H54 (cell line): ENCODE measurements at places on chromosomes 3 and 15.

DNA sequence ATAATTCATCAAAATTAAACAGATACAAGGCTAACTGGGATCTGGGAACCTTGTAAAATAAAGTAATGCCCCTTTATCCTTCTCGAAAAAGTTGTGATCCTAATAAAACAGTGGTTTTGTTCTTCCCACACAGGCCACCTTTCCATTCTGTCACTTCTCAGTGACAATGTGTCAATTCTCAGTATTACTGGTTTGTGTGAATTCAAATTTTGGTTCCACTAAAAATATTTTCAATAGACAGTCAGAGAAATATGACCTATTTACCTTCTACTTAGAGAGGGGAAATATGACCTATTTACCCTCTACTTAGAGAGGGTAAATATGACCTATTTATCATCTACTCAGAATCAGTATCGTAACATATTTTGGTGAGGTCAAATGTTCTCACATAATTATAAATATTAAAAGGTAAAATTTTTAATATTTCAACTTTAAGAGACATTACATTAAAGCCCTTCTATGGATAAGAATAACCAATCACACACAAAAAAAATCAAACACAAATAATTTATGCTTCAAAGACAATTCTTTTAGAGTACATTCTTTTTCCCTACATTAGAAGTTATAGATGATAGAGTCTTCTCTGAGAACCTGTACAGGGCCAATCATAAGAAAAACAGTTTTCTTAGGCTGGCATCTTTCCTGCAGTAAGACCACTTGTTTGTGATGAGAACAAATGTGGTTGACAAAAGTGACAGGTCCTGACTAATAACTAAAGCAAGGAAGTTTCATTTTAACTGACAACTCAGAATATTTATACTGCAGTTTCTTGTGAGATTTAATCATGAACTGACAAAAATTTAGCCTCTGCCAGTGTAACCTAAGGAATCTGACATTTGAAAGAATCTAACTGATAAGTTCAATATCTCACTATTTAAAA, 323.3 kb downstream of the DIPK2A start:
- DNase-seq, result no peak

DNA sequence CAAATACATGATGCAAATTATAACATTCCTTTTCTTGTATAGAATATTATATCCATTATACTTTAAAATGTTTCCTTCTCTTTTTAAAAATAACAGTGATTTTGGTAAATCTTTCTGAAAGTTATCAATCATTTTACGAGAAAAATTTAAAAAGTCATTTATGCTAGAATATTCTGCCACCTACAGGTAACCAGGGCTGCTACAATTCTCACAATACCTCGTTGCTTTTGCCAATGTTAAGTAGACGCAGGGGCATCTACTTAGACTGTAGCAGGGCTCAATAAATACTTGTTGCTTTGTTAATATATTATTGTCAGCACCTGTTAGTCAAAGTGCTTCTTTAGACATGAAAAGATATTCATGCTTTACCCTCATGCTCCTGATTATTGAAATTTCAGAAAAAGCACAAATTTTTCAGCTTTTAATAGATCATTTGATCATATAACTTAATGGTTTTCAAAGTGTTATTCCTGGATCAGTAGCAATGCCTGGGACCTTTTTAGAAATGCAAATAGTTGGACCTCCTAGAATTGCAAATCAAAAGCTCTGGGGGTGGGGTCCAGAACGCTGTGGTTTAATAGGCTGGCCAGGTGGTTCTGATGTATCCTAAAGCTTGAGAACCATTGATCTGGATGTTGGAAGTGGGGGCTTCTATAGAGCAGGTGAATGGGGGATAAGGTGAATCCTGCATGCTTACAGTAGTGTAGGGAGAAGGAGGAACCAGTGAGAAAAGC, 223.6 kb upstream of the PDZRN3 start:
- peak; percentile 3 for DNase-seq

GRCh38 chr15:80601256-80601655, 93.9 kb upstream of the ABHD17C start:
- no peak for DNase-seq

GRCh38 chr3:47283591-47284364, 1.0 kb downstream of the KLHL18 start:
- DNase-seq, result no peak

- DNase-seq, result no peak
Observed at GRCh38 chr3:32557640-32558352, 12.9 kb downstream of the DYNC1LI1 start.

- no peak for DNase-seq
Observed at GRCh38 chr3:36738702-36739101, 25.7 kb downstream of the DCLK3 start.

DNA sequence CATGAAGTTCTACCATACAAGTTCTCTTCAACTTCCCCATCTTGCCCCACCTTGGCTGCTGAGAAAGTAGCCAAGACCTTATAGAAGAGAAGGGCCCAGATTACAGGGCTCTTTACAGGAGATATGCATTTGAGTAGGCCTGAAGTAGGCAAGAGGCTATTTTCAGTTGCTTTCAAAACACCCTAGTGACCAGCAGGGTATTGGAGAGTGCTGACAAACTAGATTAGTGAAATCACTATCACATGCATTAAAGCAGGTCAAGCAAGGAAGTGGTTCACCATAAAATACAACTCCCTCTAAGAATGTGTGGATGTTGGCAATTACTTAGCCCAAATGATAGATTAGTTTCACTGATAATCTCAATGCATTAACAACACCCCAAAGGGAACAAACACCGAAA, 2.7 kb upstream of the LZTFL1 start:
- DNase-seq, result no peak

DNA sequence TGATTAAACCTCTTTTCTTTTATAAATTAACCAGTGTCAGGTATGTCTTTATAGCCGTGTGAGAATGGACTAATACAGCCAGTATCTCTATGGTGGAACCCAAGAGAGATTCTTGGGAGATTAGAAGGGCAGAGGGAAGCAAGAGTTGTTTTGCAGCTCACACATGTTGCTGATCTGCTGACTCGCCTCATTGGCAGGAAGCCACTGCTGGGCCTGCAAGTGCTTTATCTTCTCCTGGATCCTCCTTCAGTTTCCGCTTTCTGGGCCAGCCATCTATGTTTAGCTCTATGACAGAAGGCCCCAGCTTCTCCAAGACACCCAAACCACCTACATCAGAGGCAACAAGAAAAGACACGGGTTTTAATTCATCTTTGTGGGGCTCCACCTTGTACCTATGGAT, 23.4 kb upstream of the GALNT15 start:
- no peak for DNase-seq

- no peak for DNase-seq
Observed at GRCh38 chr3:107103786-107104185, 273.5 kb upstream of the CCDC54 start.

- DNase-seq, result no peak
Observed at GRCh38 chr3:139808201-139808600, 126.8 kb upstream of the CLSTN2 start.

DNA sequence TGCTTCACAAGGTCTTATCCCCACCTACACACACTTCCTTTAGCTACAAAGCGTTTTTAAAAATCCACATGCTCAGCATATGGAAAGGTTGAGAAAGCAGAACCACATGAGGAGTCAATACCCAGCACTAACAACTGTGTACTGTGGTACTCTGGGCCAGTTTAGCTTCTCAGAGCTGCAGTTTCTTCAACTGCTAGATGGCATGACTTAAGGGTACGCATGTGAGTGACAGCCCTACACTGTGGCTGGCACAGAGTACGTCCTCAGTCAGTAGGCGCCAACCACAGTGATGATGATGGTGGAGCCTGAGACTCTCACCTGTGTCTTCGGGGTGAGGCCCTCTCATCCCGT, 17.4 kb downstream of the CCDC12 start:
- no peak for DNase-seq

GRCh38 chr15:86445579-86446252, 366.0 kb downstream of the AGBL1 start:
- DNase-seq, result no peak

DNA sequence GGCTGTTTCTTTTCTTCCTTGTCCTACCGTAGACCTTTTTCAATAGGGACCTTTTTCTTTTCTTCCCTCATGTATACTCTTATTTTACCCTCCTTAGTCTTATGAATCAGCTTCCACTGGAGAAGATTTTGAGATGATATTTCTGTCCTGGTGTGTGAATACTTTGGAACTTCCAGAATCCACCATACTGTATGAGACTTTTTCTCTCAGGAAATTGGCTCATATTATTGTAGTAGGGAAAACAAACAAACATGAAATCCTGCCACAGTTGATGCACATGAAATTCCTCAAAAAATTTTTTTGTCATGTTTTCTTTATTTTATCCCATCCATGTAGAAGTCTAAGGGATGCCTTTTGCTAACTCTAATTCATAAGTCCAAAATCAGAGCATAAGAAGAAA, 289.3 kb upstream of the PLSCR5 start:
- no peak for DNase-seq

GRCh38 chr3:155441506-155441905, 148.0 kb upstream of the STRIT1 start:
- DNase-seq, result no peak

DNA sequence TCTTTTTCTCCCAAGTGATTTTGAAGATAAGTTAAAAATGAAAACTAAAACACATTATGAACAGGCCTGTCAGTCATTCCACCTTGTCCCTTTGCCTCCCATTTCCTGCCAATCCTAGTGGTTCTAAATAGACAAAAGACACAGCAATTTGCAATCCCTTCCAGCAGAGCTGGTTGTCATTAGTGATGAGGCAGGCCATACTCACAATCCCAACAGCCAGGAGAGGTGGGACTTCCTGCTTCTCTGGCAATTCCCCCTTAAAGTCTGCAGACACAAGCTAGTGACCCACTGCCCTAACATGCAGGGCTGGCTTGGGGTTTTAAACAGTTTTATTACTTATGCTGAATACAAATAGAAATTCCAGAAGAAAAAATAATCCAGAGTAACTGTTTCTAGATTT, 38.4 kb upstream of the RBP1 start:
- DNase-seq, result no peak

DNA sequence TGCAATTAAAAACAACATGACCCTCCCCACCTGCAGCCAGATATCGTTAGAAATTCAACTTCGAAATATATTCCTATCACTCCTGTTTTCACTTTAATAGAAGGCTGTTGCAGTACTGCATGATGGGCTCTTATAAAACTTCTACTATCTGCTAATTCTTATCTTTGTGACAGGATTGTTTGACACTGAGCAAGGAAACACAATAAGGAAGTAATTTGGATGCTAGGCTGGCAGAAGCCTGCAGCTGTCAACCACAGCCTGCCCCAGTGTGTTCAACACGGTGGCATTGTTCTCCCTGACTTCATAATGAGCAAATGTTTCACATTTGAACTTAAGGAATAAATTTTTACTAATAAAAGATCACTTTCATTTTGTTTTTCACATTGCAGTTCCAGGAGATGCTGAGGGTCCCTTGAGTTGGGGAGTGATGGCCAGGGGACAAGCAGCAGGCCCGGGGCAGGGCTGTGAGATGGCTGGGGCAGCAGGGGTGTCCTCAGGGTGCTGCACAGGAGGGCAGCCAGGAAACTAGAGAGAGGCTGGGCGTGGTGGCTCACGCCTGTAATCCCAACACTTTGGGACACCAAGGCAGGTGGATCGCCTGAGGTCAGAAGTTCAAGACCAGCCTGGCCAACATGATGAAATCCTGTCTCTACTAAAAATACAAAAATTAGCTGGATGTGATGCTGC, 64.8 kb upstream of the SEC61A1 start:
- no peak for DNase-seq

DNA sequence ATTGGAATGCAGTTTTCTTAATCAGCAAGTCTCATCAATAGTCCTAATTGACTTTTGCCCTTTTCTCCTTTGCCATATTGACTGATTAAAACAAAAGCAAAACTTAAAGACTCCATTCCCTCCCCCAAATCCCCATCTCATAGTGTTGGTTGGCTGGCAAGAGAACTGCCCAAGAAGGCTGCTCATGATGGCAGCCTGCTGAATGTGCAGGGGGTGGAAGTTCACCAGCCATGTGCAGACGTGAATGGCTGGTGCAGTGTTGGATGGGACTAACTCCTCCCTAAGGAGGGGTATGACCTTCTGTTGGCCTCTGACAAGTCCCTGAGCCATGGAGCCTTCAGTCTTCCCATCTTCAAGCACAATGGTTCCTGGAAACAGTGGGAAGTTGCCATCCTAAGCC, 7.0 kb downstream of the SMAD3 start:
- no peak for DNase-seq

DNA sequence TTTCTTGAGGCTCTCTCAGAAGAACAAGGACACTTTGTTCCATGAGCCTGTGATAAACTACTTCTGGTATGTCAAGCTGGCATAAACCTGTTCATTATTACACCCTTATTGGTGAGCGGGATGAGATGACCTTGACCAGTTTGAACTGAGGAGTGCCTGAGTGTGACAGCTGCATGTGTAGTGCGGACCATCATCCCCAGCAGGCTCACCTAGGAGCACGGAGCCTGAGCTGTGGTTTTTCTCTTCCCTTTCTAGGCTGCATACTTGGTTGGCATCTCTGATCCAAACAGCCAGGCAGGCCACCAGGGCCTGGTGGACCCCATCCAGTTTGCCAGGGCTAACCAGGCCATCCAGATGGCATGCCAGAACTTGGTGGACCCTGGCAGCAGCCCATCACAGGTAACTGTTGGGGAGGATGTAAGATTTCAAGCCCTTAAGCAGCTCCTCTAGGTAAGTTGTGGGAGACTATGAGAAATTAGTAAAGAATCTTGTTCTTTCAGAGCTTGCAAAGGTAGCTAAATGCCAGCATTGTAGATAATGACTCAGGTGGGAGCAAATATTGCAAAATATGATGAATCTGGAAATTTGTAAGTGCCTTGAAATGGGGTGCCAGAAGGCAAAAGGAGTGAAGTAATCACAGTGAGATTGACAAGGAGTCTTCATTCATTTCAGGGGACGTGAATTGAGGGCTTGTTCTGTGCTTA, 288.9 kb upstream of the TPM1 start:
- DNase-seq, result no peak

- DNase-seq, result no peak
Observed at GRCh38 chr3:190119461-190120268, 1.0 kb downstream of the P3H2 start.

GRCh38 chr3:123655400-123655799, 70.5 kb upstream of the HACD2 start:
- no peak for DNase-seq

GRCh38 chr3:22122567-22122966, 371.6 kb upstream of the ZNF385D start:
- DNase-seq, result no peak

DNA sequence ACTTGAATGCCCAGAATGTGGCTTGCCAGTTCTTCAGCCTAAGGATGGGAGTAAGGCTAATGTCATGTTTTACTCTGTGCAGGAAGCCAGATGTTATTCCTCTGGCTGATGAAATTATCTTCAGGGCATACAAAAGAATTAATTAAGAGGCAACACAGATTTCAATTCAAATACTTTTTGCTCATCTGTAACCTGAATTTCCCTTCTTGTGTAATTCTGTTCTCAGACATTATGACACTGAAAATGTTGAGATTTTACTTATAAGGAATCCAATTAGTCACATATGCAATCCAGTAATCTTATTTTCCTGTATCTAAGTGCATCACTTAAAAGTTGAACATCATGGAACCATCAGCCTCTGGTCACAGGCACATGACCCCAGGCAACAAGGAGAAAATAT, 136.5 kb downstream of the CPNE4 start:
- DNase-seq, result no peak
